ENCODE measurements at places on chromosomes 2 and 18.

DNA sequence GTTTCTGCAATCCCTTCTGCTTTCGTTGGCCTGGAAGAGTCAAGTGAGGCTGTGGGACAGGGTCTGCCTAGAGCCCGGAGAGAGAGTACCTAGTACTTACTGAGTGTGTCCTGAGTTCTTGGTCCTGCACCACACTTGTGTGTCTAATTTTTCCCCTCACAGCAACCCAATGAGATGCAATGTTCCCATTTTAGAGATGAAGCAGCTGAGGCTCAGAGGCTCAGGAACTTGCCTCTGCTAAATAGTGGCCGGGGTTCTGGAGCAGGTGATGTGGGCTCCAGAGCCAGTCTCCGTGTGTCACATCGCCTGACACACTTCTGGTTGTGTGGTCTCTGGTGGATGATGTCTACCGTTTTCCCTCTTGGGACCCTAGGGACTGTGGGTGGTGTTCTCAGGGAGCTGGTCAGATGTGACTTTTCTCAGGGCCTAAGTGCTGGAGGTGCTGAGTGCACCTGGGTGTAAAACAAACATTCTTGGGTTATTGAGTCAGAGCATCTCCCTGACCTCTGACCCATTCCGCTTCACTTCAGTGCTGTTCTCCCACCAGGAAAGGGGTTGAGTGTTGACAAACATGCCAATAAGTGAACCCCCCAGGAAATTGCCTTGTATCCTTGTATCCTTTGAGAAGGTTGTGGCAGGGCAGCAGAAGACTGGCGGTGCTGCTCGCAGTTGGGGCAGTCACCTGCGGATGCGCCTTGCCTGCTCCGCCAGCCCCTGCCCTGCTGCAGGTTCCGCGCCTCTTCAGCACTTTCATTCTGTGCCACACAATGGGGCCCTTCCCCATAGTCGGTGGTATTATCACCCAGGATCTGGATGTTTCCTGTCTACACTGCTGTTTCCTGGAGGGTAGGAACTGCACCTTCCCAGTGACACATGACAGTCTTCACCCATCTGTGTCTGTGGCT lies 32.1 kb downstream of the HK2 start:
- no peak for DNase-seq

DNA sequence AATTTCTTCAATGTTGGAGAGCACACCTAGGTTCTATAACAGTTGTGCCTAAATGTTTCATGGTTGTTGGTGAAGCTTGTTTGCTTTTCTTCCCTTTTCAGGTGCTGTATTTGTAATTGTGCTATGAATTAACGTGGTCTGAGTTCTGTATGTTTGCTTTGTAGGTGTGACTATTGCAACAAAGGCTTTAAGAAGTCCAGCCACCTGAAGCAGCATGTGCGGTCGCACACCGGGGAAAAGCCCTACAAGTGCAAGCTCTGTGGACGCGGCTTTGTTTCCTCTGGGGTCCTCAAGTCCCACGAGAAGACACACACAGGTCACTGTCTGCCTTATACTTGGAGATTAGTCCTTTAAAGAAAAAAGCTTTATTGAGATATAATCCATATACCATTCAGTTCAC lies 91.2 kb downstream of the ZNF236 start:
- DNase-seq: no peak

GRCh38 chr2:36362291-36362690 lies 6.7 kb downstream of the CRIM1 start:
- no peak for DNase-seq

DNA sequence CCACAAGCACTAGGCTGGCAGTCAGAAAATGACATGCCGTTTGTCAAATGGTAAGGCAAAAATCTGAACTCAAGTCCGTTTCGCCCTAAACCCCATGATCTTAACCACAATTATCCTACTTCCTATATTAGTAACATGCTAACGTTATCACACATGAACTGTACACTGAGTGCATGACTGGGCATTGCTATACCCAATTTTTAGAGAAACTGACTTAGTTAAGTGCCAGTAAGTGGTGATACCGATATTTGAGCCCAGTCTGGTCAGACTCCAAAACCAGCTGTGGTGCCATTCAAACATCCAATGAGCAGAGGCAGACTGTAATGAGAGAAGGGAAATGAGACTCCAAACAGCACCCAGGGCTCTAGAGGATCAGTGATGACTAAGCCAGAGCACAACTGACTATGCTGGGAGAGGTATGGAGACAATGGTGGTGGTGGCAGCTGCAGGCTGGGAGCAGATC lies 311.7 kb upstream of the PKDCC start:
- DNase-seq: no peak

DNA sequence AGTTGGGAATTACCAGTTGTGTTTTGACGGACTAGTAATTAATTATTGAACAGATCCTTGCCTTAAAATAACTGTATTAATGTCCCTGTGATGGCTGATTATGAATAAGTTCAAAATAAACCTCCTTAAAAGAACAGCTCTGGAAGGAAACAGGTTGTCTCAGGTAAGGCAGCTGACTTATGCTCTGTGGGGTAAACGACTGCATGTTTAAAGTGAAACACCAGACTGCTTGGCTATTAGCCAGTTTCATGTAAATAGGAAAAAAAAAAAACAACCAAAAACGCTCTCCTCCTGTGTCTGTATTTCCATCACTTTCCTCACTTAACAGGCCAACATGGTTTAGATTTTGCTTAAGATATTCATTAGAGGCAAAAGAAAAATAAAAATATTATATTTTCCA lies 243.6 kb downstream of the TMEM182 start:
- DNase-seq: no peak

DNA sequence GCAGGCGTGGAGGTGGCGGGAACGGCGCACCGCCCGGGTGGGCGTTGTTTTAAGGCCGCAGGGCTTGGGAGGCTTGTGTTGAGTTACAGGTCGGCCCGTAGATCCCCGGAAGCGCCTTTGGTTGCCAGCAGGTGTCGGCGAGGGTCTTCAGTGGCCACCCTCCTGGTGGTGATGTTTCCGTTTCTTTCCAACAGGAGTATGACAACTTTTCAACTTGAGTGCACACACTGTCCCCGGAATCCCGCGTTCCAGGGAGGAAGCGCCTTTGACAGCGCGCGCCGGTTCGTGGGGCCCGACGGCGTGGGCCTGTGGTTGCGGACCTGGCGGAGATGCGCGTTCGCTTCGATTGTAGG lies 1.0 kb upstream of the HDAC4 start:
- no peak for DNase-seq

- DNase-seq: no peak
These were observed at the start of gene NRP2 for GRCh38 chr2:205682239-205682970. Gene NRP2, plus strand, starts transcription at chr2:205682501. Its CDS starts 790 bp downstream, at chr2:205683291.

GRCh38 chr2:156396126-156396525 lies 40.1 kb upstream of the GPD2 start:
- DNase-seq: no peak

- DNase-seq: no peak
These were observed 77.4 kb upstream of the PPP1CB start for GRCh38 chr2:28674062-28674712.

GRCh38 chr18:75407468-75408437 lies 19.8 kb downstream of the SMIM21 start:
- no peak for DNase-seq

DNA sequence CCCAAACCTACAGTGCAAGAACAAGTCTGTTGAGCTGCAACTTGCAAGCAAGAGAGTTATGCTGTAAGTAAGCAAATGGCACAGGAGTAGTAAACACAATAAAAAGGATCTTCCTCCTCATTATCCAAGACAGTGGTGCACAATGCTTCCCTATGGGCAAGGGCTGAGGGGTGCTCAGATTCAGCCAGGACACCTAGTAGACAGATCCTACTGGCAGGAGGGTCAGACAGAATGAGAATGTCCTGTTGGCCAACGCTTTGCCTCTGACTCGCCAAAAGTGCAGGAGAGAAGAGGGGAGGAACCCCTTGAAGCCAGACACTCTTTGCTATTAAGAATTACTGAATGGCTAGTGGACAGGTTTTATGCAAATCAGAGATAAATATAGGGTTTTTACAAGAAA lies 280.4 kb upstream of the SESTD1 start:
- no peak for DNase-seq

DNA sequence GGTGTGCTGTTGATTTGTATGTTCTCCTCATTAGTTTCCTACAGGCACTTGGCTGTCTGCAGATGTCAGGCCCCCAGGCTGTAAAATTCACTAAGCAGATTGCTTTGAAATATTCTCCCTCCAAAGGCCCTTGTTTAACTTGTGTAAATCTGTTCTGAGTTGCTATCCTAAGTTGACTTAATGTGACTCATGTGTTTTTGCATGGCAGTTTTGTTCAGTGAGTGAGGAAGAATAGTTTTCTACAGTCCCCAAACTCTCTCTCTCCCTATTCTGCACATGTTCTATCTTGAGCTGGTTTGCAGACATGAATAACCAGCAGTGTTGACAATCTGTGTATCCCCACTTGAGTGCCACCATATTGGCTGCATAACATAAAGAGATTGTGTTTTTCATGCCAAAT lies 1005.4 kb upstream of the DDX18 start:
- DNase-seq: no peak

DNA sequence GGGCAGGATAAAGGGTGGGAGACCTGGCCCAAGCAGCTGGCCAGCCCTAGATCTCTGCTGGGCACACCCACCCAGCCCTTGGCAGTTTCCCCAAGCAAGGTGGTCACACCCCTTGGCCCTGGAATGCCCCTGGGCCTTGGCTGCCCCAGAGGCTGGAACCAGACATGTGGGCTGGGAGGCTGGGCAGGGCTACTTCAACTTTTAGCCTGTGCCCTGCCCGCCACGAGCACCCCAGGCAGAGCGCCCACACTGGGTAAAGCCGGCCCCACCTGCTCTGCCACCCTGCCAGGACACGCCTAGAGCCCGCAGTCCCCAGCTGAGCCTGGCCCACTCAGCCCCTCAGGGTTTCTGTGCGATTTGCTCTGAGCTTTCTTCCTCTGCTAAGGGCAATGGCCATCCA lies 119.7 kb upstream of the SMAD2 start:
- no peak for DNase-seq

- DNase-seq: no peak
These were observed 152.0 kb upstream of the SLC1A4 start for GRCh38 chr2:64837116-64837731.

DNA sequence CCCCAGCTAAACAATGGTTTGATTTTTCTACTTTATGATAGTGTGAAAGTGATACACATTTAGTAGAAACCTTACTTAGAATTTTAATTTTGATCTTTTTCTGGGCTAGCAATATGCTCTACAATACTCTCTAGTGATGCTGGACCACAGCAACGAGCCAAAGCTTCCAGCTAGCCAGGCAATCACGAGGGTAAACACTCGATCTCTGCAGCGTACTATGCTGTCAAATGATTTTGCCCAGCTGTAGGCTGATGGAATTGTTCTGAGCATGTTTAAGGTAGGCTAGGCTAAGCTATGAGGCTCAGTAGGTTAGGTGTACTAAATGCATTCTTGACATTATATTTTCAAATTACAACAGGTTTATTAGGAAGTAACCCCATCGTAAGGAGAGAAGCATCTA lies 207.5 kb downstream of the LRRTM4 start:
- no peak for DNase-seq

- no peak for DNase-seq
These were observed 241.5 kb downstream of the ACKR3 start for GRCh38 chr2:236811062-236811656.

- no peak for DNase-seq
These were observed 91.9 kb upstream of the STK17B start for GRCh38 chr2:196263181-196263747.

DNA sequence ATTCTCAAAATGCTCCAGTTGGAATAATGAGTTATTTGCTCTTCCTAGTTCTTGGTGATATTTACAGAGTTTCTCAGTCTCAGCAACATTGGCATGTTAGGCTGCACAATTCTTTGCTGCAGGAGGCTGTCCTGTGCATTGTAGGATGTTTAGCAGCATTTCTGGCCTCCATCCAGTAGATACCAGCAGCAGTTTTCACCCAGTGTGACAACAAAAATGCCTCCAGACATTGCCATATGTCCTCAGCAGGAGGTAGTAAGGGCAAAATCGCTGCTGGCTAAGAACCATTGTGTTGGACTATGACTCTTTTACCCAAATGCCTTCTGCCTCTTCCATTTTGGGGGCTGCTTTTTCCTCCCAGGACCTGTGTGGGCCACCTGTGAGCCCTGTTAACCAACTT lies 50.4 kb downstream of the PAX8 start:
- DNase-seq: no peak

DNA sequence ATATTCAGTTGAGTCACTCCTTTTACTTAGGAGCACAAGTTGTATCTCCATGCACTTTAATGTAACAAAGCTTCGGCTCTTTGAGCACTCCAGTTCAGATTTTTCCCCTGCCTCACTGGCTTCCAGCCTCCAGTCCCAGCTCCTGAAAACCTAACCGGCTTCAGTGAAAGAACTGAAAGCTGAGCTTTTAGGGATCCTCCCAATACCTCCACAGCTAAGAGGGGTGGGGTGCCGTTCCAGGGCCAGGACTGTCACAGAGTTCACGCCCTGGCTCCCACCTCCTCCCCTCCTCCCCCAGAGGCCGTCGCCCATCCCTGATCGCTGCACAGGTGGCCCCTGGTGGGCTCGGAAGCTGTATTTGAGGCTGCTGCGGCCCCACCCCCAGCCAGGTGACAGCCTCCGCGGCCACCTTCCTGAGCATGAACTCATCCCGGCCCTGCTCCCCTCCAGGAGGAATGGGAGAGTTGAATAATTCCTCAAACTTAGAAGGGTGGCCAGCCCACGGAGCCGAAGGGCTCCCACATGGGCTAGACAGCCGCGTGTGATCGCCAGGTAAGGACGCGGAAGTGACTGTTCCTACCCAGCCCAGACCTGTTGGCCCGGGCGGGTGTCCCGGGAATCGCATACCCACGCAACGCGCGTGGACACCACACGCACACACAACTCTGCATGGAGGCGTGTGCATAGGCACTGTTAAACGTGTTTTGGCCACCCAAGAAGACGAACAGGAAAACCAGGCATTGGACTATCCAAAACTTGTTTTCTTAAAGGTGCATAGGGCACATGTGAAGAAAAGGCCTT lies 1.8 kb downstream of the MYO5B start:
- DNase-seq: no peak

DNA sequence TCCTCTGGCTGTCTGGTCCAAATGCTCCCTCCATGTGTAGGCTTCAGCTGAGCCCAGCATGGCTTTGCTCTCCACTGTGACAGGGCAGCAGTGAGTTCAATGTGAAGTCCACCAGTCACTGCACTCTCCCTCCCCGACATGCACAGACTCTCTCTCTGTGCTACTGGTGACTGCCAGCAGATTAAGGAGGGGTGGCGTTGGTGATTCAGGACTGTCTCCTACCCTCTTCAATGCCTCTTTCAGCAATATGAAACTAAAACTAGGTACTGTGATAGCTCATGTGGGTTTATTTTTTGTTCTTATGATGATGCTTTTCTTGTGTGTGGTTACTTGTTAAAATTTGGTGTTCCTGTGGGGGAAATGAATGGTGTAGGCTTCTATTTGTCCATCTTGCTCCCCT lies 201.0 kb upstream of the RBMS1 start:
- DNase-seq: no peak

GRCh38 chr2:147998203-147998602 lies 22.3 kb downstream of the ORC4 start:
- DNase-seq: no peak
